ENCODE measurements at places on chromosomes 7 and 10.

DNA sequence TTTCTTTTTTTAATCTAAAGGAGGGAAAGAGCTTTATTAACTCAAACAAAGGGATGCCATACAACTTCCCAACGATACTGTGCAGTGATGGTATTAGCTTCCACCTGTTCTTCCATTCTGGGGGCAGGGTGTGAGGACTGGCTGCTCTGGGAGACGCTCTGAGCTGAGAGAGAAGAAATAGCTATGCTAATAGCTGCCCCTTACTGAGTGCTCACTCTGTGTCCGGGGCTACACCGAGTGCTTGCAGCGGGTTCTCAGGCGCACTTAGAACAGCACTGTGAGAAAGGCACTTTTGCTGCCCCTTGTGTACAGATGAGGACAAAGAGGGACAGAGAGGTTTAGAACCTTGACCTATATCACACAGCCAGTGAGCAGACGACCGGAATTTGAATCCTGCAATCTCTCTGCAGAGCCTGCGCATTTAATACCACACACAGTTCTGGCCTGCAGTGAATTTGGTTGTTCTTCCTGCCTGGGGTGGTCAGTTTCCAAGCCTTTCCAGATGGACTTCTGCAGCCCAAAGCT lies 142.2 kb downstream of the PLPP4 start:
- no peak for DNase-seq

DNA sequence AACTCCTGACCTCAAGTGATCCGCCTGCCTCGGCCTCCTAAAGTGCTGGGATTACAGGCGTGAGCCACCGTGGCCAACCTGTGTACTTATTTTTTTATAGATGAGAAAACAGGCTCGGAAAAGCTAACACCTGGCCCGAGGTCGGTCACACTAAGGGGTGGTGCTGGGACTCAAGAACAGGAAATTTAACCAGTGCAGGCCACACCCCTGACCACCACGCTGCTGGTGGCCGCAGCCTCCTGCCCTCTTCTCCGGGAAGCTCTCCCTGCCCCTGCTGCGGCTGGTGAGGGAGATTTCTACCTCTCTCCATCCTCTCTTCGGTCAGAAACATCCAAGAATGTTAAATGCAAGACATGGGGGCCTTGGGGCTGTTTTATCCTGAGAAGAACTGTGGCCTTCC lies 63.2 kb downstream of the TNRC18 start:
- DNase-seq, result no peak

GRCh38 chr7:102082693-102083368 lies 203.8 kb upstream of the SH2B2 start:
- DNase-seq, result no peak

DNA sequence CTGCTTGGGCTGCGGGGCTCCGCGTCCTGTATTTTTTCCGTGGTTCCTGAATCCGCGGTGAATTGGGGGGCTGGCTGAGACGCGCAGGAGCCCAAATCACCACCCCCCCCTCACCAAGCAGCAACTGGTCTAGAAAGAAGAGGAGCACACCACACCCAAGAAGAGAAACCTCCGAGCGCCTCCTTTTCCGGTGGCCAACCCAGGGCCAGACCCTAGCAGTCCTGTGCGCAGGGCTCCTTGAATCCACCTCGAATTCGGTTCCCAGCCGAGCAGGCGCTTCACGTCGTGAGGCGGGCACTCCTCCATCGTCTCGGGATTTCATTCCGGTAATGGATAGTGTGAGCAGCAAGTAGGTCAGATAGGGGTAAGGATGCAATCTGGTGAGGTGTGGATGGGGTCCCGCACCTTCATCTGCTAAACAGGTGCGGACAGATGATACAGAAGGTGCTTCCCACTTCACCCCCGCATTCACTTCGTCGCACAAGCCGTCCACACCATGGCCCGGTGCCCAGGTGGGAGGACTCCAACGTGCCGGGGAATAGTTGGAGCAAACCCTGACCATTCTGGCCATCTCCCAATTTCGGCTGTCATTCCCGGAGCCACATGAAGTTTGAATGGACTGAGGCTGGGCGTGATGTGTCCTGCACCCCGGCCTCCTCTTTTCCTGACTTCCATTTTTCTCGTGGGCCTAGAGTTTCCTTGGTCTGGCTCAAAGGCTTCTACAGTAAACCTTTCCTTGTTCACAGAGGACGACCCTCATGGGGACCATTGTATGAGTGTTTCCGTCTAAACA lies 19.8 kb upstream of the ZNF273 start:
- DNase-seq, result no peak

GRCh38 chr10:130463104-130463875 lies 327.1 kb downstream of the GLRX3 start:
- no peak for DNase-seq

DNA sequence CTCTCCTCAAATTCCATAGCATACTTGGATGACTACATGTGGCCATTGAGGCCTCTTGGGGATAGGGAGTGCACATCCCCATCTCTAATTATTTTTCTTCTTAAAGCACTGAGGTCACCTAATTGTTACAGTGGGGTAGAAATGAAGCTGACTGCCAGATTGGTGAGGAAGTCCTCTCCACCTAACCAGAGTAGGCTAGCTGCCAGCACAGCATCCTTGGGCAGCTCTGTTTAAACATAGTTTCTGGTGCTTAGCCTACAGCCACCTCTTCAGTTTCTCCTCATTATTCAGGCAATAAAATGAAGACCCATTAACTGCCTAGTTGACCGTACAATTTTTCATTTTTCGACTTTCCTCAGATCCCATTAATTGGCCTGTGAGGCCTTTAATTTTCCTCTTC lies 104.6 kb downstream of the MLLT10 start:
- DNase-seq, result no peak

DNA sequence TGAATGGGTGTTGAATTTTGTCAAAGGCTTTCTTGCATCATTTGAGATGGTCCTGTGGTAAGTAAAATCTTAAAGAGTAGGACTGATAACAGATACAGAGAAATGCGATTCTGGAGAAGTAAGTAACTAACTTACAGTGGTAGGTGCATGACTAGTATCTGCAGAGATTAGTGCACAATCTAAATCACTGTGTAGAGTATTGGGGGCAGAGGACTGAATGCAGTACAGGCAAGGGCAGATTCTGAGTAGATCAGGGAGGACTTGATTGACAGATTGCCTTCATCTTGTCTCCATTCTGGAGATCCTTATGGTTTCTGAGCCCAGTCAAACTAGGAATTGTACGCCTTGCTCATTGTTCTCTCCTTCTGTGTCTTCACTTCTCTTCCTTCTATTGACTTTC lies 736.0 kb downstream of the AUTS2 start:
- no peak for DNase-seq

DNA sequence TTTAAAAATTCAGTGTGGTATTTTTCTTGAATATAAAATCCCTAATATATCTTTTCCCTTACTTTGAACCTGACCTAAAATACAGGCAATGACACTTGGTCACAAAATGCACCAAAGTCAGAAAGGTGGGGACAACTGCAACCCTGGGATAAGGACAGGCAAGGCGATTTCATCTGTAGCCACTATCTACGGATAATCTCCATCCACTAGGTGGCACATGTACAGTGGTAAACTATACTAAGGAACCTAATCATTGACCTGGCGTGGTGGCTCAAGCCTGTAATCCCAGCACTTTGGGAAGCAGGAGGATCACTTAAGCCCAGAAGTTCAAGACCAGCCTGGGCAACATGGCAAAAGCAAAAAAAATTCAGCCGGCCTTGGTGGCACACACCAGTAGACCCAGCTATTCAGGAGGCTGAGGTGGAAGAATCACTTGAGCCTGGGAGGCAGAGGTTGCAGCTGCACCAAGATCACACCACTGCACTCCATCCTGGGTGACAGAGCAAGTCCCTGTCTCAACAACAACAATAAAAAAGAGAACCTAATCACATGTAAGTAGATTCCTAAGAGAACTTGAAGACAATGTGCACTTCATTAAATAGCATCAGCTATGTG lies 98.9 kb downstream of the KMT2C start:
- DNase-seq, result no peak

GRCh38 chr7:88267421-88267820 lies 39.3 kb downstream of the STEAP4 start:
- DNase-seq, result no peak

- DNase-seq, result no peak
These were observed 4.9 kb downstream of the TMEM270 start for GRCh38 chr7:73865738-73866445.

DNA sequence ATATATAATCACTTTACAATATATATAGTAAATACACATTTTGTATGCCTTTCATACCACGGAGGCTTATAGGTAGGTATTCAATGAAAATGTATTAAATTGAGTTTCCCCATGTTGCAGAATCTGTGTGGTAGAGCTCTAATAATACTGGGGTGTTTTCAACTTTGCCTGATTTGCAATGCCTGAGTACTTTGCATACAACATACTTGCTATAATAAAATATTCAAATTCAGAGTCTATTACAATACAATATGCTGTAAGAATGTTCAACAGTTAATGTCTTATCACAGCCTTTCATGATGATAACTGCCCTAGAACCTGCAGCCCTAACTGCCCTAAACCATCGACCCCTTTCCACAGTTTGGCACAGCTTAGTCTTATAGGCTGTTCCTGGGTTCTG lies 114.6 kb downstream of the DGKI start:
- DNase-seq, result no peak

DNA sequence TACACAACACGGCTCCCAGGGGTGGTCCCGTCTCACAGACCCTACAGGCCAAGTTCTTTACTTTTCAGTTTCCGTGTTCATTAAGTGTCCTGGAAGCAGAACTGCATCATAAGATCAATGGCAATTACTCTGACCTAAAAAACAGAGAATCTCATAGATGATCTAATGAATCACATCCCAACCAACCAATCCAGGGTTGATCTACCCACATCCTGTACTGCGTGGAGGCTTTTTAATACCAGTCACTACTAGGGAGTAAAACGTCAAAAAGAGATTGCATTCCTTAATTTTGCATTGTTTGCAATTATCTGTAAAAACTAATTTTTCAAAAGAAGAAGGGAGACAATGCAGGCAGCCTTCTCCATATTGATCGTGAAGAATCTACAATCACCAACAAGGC lies 72.6 kb downstream of the PARD3 start:
- no peak for DNase-seq

GRCh38 chr7:156897673-156898072 lies 4.7 kb upstream of the LMBR1 start:
- DNase-seq, result peak; percentile 63

- no peak for DNase-seq
These were observed 162.0 kb downstream of the TEX36 start for GRCh38 chr10:125520968-125521367.

DNA sequence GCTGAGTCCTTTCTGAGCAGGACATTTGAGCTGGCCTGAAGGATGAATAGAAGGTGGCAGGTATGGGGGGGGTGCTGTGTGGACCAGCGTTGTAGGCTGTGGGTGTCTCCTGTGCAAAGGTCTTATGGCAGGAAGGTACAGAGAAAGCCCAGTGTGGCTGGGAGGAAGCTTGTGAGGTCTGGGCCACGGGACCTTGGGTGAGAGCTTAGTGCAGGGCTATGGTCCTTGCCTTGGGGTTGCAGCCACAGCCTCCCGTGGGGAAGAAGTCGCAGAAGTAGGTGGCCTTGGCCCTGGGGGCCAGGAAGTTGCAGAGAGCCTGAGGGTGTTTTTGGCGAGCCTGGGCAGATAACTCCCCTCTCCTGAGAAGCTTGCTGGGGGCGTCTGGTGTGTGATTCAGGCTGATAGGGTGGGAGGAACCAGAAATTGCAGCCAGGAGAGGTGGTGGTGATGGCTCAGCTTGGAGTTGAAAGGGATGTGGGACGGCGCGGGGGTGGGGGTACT lies 172.0 kb upstream of the TNRC18 start:
- peak; percentile 26 for DNase-seq

DNA sequence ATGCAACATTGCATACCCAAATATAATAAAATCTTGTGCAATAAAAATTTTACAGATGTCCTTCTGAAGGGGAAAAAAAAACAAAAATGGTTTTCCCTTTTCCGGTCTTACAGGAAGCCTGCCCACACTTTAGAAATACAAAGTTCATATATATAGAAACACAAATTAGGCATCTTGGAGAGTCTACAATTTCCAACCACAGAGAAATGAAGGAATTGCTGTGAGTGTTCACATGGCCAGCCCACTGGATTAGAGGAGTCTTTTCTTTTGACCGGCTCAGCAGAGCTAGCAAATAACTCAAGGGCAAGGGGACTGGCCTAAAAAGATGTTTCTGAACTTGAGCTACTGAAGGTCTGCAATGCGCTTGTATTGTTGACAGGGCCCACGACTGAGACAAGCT lies 92.4 kb downstream of the GLI3 start:
- DNase-seq, result no peak

GRCh38 chr10:58399410-58399809 lies 14.2 kb downstream of the TFAM start:
- no peak for DNase-seq

DNA sequence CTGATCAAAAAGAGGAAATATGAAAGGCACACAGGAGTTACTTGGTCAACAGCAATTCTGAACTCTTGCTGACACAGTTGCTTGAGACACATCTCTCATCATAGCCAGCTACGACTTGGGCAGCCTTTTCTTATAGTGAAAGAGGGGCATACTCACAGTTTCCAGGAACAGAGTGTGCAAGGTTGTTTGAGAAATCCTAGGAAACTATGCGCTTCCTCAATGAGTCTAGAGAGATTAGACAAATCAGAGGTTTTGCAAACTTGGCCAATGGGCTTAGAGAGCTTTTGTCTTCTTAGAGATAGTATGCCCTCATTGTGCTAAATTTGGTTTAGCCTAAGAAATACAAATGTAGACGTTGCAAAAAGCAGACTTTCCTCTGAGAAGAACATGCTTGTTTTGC lies 370.4 kb downstream of the HGF start:
- DNase-seq, result no peak

DNA sequence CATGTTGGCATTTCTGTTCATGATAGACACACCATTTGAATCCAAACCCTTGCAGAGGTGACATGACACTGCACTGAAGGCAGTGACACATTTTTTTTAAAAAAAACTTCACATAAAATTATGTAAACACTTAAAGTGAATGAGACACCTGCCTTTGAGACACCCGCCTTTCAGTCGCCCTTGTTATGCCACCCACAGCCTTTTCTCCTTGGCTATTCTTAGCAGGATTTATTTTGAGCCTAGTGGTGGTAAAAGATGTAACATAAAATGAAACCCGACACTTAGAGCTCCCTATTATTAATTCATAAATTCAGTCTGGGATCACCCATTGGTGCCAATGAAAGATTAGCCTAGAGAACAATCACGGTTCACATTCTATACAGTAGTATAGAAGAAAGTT lies 161.3 kb downstream of the DYNC1I1 start:
- DNase-seq, result no peak

DNA sequence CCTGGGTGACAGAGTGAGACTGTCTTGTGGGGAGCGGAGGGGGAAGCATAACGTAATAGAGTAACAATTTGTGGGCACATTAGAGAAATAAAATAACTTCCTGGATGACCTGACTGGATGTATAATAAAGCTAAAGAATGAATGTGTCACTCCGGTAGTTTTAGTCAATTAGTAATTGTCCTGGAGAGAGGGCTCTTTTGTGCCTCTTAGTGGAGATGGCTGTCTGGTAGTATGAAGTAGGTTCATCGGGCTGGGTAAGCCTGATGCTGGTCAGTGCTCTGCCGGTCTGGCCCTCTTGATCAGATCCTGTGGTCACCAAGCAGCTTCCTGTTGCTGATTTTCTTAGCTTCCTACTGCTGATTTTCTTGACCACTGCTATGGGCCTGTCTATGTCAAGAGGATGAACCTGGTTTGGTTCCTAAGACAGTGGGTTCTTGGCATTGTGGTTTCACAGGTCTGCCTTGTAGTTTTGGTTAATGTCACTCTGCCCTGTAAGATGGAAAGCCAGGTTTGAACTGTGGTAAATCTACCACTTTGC lies 34.1 kb downstream of the ZRANB1 start:
- no peak for DNase-seq

GRCh38 chr10:49661140-49661856 lies 18.2 kb upstream of the C10orf53 start:
- DNase-seq, result no peak
